ENCODE measurements at places on chromosomes 1 and 21.

GRCh38 chr1:3578906-3579305, 32.4 kb downstream of the MEGF6 start:
- DNase-seq, result no peak

- DNase-seq, result no peak
Measured at GRCh38 chr1:151715726-151716404, 738 bp downstream of the CELF3 start.

DNA sequence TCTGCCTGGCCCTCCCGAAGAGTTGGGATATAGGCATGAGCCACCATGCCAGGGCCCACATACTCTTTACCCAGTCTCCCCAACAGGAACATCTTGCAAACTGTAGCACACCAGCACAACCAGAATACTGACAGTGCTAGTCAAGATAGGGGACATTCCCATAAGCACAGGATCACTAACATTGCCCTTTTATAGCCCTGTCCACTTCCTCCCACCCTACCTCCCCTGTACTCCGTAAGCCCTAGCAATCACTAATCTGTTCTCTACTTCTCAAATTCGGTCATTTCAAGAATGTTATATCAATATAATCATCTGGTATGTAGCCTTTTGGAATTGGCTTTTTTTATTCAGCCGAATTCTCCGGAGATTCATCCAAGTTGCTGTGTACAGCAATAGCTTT, 5.9 kb downstream of the SDHB start:
- DNase-seq, result no peak

DNA sequence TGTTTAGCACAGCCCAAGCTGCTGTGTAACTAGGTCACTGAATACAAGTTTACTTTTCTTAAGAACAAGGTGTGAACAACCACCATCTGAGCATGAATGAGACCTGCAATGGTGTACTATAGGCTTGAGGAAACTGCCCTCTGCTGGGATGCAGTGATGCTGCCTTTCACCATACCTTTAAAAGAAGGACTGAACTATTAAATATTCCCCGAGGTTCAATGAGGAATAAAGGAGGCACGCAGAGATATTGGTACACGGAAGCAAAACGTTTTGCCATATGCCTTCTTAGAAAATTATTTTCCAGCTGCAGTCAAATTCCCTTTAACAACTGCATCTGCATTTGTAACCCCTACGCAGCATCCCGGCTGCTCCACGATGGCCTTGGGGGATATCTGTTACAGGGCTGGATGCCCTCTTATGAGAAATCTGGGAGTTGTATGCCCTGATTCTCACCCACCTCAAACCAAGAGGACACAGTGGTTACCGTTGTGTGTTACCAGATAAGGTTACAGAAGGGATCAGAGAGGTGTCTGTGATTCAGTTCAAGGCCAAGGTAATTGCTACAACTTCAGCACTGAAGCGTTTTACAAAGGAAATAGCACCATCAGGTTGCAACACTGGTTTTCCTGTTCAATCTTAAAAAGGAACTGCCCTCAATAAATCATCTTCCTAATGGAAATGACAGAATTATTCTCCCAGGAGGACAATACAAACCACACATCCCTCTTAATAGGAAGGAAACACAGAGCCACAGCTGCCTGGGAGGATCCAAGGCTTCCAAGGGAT, 470.5 kb downstream of the LTN1 start:
- DNase-seq, result peak; percentile 88

DNA sequence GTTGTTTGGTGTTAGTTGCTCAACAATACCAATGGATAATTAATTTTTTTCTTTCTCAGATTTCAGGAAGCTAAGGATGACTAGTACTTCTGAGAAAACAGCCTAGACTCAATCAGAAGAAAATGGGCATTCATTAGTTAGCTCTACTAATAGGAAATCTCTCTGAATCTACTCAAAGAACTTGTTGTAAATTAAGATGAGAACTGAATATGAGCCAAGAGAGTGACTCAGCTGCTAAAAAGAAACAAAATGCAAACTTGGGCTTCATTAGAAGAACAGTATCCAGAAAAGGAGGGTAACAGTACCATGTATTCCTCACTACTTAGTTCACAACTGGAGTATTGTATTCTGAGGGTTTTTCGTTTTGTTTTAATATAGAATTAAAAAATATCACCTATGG, 12.5 kb downstream of the FOXJ3 start:
- peak; percentile 38 for DNase-seq

DNA sequence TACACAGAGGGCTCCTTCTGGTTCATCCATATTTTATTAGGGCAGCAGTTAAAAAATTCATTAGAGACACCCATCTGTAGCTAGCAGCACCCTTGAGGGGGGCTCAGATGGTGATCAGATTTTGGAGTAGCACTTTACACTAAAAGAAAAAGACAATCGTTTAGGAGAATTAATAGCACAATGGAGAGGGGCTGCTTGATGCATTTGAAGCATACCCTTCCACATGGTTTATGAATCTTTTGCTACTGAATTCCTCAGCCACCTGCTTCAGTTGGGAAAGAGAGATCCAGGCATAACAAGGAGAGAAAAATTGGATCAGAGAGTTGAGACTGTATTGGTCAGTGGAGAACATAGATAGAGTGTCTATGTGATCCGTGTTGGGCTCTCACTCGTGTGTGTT, 54.4 kb downstream of the DISC1 start:
- no peak for DNase-seq

DNA sequence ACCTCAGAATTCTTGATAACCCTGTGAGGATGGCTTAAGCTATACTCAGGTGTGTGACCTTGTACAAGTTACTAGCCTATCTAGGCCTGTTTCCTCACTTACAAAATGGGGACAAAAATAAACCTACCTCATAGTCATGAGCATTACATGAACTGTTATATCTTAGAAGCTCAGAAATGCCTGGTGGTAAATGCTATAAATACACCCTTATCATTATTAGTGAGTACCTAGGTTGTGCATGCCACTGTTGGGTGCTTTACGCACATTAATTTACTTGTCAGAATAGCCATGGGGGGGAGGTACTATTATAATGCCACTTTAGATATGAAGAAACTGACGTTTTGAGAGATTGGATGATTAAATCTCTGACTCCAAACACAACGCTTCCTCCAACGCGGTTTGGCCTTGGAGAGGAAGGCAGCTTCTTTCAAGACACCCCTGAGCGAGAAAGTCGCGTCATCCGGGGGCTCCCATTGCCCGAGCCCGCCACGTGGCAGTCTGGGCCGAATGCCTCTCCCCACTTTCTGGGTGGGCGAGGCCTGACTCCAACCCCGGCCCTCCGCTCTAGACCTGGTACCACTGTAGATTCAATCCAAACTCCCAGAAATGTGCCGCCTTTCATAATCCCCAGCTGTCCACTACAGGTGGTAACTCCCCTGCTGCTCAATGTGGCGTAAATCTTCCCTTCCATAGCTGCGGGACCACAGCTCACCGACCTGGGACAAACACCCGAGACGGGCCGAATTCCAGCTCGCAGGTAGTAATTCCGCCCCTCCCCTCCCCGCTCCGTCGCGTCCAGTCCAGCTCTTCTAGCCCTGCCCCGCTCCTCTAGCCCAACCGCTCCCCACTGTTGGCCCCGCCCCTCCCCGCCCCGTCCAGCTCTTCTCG, 771 bp upstream of the RAD54L start:
- DNase-seq, result peak; percentile 42

DNA sequence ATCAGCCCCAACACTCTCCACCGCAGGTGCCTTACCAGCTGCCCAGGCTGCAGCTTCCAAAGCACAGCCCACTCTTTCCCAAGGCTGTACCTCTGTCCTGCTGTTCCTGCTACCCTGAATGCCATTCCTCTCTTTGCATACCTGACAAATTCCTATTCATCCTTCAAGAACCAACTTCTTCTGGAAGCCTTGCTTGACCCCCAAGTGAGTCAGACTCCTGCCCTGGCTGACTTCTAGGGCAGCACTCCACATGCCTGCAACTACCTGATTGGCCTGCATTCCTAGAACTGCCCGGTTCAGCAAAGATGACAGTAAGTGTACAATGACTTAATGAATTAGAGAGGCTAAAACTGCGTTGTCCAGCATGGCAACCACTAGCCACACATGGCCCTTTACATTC, 20.8 kb upstream of the PDZK1IP1 start:
- DNase-seq, result no peak

GRCh38 chr1:68043443-68044090, 6.9 kb downstream of the DIRAS3 start:
- no peak for DNase-seq

DNA sequence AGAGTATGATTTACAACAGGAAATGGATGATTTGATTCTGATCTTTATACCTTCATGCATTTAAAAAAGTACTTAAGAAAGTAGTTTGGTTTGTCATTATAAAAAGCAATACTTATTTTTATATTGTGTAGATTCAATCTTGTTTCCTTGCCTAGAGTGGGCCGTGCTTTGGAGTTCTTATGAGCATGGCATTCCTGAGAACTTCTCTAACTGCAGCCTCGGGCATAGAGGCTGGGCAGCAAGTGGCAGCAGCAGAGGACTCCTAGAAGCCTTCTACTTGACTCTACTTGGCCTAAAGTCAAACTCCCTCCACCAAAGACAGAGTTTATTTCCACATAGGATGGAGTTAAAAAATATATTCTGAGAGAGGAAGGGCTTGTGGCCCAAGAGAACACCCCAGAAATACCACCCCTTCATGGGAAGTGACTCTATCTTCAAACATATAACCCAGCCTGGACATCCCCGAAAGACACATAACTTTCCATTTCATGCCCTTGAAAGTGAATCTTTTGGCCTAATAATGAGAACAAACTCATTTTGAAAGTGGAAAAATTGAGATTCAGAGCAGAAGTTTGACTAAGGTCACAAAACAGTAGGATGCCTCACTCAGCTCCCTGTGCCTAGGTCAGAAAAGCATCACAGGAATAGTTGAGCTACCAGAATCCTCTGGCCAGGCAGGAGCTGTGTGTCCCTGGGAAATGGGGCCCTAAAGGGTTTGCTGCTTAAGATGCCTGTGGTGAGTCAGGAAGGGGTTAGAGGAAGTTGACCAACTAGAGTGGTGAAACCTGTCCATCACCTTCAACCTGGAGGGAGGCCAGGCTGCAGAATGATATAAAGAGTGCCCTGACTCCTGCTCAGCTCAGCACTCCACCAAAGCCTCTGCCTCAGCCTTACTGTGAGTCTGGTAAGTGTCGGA, at the start of gene IVL:
Gene IVL (plus strand): TSS at position 861 of the 916 bp plus-strand sequence. CDS start 1,252 bp downstream, outside the sequence.
- DNase-seq, result no peak

GRCh38 chr1:187275985-187276575, 447.3 kb downstream of the PLA2G4A start:
- no peak for DNase-seq

- peak; percentile 57 for DNase-seq
Measured at GRCh38 chr1:173095632-173096031, 44.9 kb upstream of the TNFSF18 start.

- DNase-seq, result no peak
Measured at GRCh38 chr1:24252185-24252780, 65.2 kb upstream of the IFNLR1 start.

GRCh38 chr1:19240673-19241538, 10.4 kb downstream of the EMC1 start:
- peak; percentile 79 for DNase-seq

DNA sequence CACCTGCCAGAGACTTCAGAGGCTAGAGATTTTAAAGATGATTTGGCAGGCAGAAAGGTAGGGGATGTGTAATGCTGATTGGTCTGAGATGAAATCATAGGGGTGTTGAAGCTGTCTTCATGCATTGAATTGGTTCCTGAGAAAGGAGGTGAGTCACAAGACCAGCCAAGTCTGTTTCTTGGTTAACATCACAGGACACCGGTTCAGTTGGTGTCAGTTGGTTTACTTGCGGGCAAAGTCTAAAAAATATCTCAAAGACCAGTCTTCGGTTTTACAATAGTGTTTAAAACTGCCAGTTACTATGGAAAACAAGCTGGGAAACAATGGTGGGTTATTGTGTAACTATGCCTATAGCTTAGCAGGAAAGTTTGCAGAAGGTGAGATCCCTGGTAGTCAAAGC, 305.9 kb downstream of the BARHL2 start:
- no peak for DNase-seq

- no peak for DNase-seq
Measured at GRCh38 chr1:201597551-201598230, 58.8 kb downstream of the NAV1 start.

GRCh38 chr1:12596007-12596821, 21.8 kb downstream of the DHRS3 start:
- DNase-seq, result peak; percentile 99

DNA sequence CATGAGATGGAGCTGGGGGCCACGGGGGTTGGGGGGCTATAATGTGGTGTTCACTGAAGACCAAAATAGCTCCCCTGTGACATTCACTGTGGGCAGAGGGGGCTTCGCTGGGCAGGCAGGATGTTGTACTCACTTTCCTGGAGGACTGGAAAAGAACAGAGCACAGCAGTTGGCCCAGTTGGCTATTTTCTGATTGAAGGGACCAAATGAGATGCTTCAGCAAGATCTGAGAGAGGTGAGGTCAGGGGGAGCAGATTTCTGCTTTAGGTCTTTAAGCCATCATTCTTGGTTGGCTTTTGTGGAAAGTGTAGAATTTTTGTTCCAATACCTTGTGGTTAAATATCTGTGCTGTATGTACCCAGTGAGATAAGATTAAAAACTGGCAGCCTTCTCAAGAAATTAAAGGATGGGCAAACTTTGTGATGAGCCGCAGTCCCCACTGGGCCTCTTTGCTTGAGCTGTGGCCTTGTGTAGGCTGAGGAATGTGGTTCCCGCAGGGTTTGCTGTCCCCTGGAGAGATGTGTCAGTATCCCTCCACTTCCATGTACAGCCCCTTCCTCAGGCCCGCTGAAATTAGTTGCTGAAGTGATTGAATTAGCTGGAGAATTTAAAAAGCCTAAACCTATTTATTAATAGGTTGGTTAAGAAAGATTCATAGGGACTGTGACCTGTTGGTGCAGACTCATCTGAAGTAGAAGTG, 80.7 kb downstream of the ATP5PO start:
- no peak for DNase-seq

DNA sequence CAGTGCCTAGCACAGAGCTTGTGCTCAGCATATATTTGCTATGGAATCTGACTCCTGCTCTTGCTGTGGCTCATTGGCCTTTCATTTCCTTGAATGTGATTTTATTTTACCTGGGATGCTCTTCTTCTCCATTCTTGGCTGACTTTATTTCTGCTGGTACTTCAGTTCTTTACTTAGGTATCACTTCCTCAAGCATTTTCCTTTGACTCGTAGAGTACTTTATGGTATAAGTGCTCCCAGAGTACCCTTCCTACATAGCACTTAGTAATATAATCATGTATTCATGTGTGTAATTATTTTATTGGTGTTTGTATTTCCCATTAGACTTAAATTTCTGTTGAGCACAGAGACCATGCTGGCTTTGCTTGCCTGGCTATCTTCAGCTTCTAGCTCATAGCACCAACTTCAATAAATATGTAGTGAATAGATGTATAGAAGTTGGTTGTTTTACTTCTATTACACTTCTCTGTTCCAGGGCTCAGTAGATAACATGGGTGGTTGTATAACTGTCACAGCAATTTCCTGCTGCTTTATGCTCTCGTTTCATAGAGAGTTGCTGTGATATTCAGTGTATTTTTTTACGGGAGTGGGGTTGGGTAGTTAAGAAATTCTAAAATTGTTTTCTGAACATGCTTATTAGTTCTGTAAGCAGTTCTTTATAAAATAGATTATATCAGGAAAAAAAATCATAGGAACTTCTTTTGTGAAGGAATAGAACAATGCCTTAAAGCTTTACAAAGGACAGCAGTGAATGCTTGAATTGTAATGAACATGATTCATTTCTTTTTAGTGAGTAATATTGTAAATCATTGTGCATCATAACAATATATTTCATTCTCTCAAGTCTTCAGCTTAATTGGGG, 112.2 kb downstream of the NEK7 start:
- no peak for DNase-seq
